Activated T-cell treated with anti-CD3 and anti-CD28 coated beads, Interleukin-2, amount 50 U/mL, for 4 hours (primary cell): ENCODE measurements at places on chromosomes 13 and 19. TPM values are rescaled to one million over a fixed set of nuclear protein-coding genes. Genes with fewer than 3 reads are reported as not detected.

GRCh38 chr13:33178209-33178840 lies 107.2 kb downstream of the STARD13 start:
- DNase-seq = no peak

DNA sequence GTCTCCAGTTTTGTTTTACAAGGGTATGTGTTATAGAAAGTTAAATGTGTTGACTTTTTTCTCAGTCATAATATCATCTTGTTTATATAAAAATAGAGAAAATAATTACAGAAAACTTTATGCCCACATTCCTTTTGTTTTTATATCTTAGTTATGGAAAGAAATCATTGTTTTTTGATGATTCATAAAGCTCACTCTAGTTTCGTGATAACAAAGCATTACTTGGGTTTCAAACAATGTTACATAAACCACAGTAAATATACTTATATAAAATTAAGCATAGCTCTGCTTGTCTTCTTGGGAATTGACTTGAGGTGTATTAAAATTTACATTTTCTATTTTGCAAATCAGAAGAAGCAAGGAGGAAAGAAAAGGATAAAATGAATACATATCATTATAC lies 111.8 kb downstream of the SGCG start:
- no peak for DNase-seq

Gene ACP7
- 0.20 TPM for total RNA-seq

Gene SPRED3
- total RNA-seq = 0.74 TPM

Gene NLRP12
- not detected for total RNA-seq

DNA sequence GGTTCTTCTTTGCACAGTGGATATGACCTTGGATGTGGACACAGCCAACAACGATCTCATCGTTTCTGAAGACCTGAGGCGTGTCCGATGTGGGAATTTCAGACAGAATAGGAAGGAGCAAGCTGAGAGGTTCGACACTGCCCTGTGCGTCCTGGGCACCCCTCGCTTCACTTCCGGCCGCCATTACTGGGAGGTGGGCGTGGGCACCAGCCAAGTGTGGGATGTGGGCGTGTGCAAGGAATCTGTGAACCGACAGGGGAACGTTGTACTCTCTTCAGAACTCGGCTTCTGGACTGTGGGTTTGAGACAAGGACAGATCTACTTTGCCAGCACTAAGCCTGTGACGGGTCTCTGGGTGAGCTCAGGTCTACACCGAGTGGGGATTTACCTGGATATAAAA lies 9.4 kb downstream of the RFPL4AL1 start:
- DNase-seq = no peak

DNA sequence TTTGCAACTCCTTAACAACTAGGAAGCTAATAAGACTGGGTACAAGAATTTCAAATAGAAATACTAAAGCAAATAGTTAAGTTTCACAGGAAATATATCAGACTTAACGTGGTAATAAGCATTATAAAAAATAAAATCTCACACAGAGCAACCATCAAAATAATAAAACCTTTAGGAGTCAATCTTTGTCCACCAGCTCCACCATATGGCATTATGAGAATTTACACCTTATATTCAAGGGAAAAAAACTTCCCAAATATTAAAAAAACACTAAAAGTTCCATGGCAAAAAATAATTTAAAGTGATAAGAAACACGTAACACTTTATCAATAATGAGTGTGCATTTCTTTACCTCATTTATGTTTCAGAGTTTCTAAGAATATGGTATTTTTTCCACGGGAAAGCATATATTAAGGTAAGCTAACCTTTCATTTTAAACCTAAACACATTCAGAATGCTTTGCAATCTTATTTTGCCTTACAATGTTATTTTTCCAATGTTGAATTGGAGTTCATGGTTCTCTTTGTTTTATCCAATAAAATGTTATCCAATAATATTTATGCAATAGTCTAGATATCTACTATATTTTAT lies 423.2 kb upstream of the SGCG start:
- no peak for DNase-seq

DNA sequence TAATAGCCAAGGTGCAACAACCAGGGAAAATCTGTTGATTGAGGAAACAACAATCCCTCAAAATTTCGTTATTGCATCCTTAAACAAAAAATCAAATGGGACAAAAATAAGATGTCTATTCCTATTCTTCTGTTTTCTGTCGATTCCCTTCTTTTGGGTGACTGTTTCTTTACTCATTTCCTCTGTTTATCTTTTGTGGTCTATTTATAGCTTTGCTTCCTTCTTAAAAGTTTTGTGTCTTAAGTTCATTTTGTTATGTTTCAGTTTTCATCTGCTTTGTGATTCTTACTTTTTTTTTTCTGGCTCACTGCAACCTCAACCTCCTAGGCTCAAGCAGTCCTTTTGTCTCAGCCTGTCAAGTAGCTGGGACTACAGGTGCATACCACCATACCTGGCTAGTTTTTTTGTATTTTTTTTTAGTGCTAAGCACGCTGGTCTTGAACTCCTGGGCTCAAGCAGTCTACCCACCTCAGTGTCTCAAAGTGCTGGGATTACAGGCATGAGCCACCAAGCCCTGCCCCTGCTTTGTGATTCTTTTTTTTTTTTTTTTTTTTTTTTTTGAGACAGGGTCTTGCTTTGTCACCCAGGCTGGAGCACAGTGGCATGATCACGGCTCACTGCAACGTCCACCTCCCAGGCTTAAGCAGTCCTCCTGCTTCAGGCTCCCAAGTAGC lies 10.4 kb downstream of the ZNF146 start:
- no peak for DNase-seq

GRCh38 chr13:77868717-77869116 lies 49.9 kb downstream of the EDNRB start:
- no peak for DNase-seq

- no peak for DNase-seq
These were observed 208.0 kb downstream of the SPRY2 start for GRCh38 chr13:80132741-80133601.

Gene SIGLEC5
- total RNA-seq = not detected

Gene NKPD1
- total RNA-seq = 0.45 TPM

DNA sequence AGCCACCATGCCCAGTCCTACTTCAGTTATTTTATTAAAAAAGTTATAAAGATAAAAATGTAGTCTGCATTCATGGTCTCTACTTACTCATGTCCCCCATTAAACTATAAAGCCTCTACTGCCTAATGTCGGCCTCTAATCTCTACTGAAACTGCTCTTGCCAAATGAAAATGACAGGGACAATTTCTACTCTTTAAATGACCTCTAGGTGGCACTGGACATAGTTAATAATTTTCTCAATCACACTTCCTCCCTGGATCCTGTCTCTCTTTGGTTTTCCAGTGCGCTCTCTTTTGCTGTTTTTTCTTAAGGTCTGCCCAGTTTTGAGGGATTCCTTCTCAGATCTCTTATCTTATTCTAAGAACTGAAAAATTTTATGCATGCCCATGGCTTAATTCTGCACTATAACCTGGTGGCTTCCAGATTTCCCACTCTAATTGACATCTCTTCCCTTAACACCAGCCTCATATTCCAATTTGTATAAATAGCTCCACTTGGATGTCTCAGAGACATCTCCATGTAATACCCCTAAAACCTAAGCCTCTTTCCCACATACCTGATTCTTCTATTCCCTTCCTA lies 54.3 kb downstream of the MTMR6 start:
- DNase-seq = no peak

Gene LAIR1
- 4.7 TPM for total RNA-seq

GRCh38 chr19:5988517-5989387 lies 10.8 kb upstream of the RANBP3 start:
- no peak for DNase-seq

DNA sequence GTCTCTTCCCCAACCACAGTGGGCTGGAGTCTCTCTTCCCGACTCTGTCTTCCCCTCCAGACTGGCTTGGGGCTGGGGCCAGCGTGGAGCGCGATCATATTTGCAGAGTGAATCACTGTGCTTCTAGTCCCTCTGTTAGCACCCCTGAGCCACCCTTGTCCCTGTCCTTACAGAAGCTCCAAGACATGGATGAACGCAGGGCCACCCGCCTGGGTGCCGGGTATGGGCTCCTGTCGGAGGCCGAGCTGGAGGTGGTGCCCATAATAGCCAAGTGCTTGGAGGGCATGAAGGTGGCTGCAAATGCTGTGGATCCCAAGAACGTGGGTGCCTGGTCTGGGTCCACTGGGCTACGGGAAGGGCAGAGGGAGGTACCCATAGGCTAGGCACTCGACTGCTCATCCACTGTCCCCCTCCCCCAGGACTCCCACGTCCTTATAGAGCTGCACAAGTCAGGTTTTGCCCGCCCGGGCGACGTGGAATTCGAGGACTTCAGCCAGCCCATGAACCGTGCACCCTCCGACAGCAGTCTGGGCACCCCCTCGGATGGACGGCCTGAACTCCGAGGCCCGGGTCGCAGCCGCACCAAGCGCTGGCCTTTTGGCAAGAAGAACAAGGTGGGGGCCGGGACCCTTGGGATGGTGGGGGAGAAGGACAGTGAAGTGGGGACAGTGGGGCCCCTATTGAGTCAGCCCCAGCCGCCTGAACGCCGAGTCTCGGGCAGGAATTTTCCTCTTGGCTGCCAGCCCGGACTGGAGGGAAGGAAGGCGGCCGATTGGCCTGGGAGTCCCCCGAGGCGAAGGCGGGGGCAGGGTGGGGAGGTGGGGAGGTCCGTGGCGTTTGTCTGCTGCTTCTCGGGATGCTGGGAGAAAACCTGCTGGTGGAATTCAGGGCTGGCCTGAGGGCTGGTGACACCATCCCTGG lies 5.2 kb downstream of the TRIP10 start:
- DNase-seq = no peak

Gene TNNT1
- total RNA-seq = not detected

DNA sequence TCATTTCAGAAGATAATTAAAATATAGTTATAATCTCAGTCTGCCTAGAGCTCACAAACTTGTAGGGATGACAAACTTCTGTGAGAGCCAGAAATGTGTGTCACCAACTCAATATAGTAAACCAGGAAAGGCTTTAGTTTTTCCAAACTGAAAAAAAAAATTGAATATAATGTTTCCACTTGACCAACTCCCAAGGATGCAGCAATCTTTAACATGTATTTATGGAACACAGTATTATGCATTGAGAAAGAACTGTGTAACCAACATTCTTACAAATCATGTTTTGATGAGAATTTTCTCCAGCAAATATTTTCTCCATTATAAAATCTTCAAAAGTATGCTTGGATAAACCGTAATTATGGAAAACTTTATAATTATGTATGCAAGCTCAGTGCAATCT lies 50.1 kb upstream of the KLF12 start:
- no peak for DNase-seq

DNA sequence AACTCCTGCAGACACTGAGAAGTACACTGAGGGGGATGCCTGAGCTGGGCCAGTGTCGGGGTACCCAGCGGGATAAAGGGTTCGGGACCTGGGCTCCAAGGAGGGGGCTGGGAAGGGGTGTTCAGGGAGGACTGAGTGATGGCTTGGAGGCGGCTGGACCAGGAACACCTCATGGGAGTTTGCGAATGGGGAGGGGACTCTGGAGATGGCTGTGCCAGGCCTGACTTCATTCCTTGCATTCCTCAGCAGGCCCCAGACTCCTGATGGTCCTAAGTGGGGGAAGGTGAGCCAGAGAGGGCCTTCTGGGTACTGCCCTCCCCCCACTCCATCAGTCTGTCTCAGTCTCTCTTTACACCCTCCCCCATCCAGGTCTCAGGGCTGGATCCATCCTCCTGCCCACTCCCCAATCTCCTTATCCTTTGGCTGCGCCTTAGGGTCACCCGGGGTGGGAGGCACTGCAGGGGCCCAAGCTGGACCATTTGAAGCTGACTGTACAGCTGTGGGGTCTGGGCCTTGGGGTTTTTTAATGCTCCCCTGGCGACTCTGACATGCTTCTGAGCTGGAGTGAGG lies 13.8 kb downstream of the PAK4 start:
- no peak for DNase-seq

- DNase-seq = no peak
These were observed 27.5 kb upstream of the KATNAL1 start for GRCh38 chr13:30334663-30335386.

DNA sequence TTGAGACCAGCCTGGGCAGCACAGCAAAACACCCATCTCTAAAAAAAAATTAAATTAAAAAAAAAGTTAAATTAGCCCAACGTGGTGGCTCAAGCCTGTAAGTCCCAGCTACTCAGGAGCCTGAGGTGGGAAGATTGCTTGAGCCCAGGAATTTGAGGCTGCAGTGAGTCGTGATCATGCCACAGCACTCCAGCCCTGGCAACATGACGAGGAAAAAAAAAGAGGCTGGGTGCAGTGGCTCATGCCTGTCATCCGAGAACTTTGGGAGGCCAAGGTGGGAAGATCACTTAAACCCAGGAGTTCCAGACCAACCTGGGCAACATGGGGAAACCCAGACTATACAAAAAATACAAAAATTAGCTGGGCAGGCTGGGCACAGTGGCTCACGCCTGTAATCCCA lies 2.2 kb upstream of the TMEM161A start:
- DNase-seq = no peak

Gene GIPR
- 1.0 TPM for total RNA-seq

GRCh38 chr13:30685987-30686386 lies 49.4 kb upstream of the ALOX5AP start:
- DNase-seq = no peak
